HS-27A (cell line): ENCODE measurements at places on chromosomes 3 and 15.

GRCh38 chr15:25527118-25527517 is 88.3 kb upstream of the UBE3A start:
- no peak for DNase-seq

GRCh38 chr15:68483165-68483564 is 51.2 kb upstream of the ITGA11 start:
- no peak for DNase-seq

- no peak for DNase-seq
These were observed 420.5 kb upstream of the ONECUT1 start for GRCh38 chr15:53210653-53211052.

DNA sequence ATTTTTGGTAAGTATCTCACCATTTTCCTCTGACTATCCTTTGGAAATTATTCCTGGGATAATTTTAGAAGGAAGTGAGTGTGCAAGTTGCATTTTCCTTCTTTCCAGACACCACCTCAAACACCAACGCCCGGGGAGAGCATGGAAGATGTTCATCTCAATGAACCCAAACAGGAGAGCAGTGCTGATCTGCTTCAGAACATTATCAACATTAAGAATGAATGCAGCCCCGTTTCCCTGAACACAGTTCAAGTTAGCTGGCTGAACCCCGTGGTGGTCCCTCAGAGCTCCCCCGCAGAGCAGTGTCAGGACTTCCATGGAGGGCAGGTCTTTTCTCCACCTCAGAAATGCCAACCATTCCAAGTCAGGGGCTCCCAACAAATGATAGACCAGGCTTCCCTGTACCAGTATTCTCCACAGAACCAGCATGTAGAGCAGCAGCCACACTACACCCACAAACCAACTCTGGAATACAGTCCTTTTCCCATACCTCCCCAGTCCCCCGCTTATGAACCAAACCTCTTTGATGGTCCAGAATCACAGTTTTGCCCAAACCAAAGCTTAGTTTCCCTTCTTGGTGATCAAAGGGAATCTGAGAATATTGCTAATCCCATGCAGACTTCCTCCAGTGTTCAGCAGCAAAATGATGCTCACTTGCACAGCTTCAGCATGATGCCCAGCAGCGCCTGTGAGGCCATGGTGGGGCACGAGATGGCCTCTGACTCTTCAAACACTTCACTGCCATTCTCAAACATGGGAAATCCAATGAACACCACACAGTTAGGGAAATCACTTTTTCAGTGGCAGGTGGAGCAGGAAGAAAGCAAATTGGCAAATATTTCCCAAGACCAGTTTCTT is 3.9 kb downstream of the NFKBIZ start:
- DNase-seq: no peak

- DNase-seq: no peak
These were observed 6.7 kb downstream of the AMIGO3 start for GRCh38 chr3:49712631-49713317.

DNA sequence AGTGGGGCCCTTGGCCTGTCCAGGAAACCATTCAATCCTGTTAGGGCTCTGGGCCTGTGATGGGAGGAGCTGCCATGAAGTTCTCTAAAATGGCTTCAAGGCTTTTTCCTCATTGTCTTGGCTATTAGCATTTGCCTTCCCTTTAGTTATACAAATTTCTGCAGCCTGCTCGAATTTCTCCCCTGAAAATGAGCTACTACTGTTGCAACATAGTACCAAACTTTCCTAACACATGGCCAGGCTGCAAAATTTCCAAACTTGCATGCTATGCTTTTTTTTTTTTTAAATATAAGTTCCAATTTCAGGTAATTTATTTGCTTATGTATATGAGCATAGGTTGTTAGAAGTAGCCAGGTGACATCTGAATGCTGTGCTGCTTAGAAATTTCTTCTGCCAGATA is 560.8 kb upstream of the TBL1XR1 start:
- DNase-seq: no peak

GRCh38 chr15:70077188-70078147 is 20.2 kb downstream of the TLE3 start:
- DNase-seq: no peak

- DNase-seq: no peak
These were observed 15.0 kb upstream of the ZBED2 start for GRCh38 chr3:111610189-111610588.

- DNase-seq: no peak
These were observed 13.3 kb upstream of the KIF23 start for GRCh38 chr15:69400850-69401249.

DNA sequence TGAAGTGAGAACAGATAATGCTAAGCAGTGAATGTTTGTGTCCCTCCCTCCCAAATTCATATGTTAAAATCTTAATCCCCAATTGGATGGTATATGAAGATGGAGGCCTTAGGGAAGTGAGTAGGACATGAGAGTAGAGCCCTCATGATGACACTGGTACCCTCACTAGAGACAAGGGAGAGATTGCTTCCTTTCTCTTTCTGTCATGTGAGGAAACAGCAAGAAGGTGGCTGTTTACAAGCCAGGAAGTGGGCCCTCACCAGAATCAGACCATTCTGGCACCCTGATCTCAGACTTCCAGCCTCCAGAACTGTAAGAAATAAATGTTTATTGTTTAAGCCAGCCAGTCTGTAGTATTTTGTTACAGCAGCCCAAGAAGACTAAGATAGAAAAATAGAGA is 209.5 kb downstream of the SATB1 start:
- no peak for DNase-seq

DNA sequence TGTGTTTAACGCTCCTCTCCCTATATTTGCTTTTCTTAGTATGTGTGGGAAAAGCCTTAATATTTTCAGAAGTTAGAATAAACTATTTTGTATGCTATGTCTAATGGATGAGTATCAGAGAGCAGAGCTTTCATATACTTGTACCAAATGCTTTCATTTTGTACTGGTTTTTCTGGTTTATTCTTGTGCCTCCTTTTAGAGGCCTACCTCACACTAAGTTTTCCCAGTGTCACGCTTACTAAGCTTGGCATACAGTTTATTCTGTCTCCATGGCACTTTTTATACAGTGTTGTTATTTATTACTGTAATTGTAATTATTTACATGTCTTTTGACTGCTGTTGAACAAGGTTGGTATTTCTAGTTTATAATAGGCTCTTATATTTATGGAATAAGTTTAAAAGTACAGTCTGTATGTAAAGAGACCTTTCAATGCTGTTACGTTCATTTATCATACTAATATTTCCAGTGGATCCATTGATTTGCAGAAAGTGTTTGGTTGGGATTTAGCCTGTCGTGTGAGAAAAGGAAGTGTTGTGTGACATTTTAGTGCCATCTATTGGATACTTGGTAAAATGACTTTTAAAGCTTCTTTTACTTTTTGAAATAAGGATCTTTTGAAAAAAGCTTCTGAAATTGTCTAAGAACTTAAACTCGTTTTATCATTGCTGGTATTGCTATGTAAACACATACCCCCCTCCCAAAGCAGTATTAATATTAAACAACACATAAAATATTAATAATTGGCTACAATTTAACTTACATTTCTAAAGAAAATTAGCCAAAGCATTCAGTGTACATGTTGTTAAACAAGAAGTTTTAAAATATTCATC is 5.2 kb upstream of the EBLN2 start:
- DNase-seq: no peak

GRCh38 chr3:165346503-165346902 is 150.3 kb upstream of the SLITRK3 start:
- no peak for DNase-seq

DNA sequence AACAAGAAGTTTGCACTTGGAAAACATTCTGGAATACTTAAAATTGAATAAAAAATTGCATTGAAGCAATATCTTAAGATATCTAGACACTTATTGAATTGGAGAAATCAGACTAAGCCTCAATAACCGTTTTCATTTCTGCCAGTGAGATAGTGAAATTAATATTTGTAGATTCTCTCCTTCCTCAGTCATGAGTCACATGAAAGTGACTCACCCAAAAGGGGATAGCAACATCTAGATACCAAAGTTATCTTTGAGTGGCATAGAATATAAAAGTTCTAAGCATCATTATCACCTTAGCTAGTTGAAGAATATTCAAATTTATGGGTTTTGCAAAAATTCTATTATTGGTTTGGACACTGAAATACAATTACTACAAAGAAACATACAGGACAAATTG is 614.8 kb upstream of the ZNF717 start:
- DNase-seq: no peak

DNA sequence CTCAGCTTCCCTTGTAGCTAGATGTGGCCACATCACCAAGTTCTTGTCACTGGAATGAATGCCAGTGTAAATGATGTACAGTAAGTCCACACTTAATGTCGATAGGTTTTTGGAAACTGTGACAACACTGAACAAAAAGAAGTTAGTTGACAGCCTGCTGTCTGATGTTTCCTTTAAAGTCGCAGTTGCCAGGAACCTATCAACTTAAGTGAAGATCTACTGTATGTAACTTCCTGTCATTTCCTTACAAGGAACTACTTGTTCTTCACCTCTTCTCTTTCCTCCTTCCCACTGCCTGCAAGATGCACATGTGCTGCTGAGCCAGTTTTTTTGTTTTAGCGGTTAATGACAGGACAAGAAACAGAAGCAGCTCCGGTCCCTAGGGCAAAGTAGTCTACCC is 44.6 kb downstream of the HDGFL3 start:
- no peak for DNase-seq

GRCh38 chr3:130712718-130713423 is 33.8 kb downstream of the PIK3R4 start:
- no peak for DNase-seq

DNA sequence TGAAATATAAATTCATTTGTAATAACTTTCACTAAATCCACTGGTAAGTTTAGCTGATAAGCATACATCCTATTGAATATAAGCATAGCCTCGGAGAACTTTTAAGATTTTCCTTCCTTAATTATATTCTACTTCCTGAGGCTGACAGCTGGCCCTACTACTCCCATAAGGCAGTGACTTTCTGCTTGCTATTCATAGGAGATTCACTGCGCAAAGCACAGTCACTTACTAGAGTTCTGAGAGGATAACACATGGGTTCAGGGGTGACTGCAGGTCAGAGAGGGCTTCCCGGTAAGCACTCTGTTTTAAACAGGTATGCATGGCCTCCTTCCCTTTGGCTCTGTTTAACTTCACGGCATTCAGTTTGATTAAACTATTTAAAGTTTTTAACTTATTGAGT is 75.8 kb downstream of the FAIM start:
- no peak for DNase-seq

GRCh38 chr15:67403428-67404154 is 117.3 kb upstream of the C15orf61 start:
- no peak for DNase-seq

DNA sequence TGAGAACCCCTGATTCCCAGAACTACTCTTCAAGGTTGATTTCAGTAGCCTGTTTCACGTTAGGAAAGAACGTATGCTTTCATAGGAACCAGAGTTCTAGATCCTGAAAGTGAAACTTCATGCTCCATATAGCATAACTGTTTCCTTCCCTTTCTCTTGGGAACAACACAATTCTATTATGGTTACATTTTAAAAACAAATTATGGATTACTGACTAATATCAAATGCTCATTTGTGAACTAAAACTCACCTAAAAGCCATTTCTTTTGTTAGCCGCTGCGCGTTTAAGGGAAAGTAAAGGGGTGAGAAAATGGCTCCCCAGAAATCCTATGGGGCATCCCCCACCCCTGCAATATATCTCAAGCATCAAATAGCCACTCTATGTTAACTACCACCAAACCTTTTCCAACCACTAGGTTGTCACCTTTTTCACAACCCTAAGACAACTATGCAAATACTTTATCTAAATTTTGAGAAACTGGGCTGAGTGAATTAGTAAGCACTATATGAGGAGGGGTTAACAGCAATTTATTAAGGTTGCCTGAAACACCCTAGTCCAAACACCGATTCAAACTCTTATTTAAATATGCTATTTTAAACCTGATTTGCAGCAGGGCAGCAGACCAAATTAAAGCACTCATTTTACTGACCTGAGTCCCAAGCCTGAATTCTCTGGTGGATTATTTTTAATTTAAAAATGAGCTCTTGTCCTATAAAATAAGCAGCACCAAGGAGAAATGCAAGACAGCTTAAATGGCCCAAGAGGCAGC is 2.4 kb downstream of the SIAH2 start:
- no peak for DNase-seq

DNA sequence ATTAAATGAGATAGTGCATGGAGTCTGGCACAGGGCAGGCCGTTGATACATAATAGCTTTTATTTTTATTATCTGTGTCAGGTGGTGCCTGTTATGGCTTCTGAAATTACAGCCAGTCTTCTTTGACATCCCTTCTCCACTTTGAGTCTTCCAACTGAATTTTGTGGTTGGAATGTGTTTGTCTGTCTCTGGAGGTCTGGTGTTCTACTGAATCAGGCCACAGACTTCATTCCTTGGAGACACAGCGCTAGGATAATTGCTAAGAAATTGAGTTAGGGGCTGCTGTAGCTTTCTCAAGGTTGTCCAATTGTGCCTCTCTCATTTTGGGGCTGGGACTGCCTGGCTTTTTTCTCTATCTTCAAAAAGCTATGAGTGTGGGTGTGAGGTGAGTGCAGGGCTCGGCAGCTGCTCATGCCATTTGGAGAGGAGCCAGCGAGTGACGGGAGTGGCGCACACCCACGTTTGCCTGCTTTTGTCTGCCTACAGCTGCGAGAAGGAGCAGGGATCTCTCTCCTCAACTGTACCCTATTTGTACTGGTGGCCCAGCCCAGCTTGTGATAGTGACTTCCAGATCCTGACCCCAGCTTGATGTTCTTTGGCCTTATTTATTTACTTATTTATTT is 49.8 kb upstream of the SYN2 start:
- no peak for DNase-seq

DNA sequence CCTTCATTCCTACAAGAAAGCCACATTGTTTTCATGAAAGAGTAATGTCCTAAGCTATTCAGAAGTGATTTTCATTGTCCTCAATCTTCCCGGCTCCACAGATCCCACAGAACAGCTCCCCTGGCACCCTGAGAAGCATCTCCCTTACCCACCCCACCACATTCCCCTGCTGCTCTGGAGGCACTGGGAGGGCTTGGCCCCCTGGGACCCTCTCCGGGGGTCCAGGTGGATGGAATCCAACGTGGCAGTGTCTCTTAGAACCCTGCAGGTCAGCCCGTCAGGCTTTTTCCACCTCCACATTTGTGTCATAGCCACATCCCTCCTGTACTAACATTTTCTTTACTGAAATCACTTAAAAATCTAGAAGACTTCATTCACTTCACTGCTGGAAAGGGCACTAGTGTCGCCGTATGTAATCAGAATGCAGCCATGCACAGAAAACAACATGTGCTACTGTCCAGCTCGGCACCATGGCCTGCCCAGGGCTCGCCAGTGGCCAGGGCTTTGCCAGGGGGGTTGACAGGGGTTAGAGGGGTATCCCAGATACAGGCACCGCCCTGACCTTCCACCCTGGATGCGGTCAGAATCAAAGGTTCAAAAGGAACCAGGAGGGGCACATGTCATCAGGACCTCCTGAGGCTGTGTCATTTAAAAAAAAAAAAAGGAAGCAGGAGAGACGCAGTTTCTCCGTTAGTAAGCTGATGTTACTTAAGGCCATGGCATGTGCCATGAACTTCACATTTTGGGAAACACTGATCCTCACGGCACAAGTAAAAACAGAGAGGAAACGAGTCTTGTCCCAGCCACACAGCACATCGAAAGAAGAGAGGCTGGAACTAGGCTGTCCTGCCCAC is 106.3 kb downstream of the LSM3 start:
- DNase-seq: no peak
